Activated CD4-positive, alpha-beta T cell treated with anti-CD3 and anti-CD28 coated beads, Interleukin-2, amount 50 U/mL, for 16 hours (primary cell): ENCODE measurements at places on chromosomes 5 and 9.

- DNase-seq, result no peak
These were observed 28.7 kb downstream of the LCP2 start for GRCh38 chr5:170268884-170269283.

- DNase-seq, result no peak
These were observed 2.2 kb upstream of the ALDH1A1 start for GRCh38 chr9:72955126-72955455.

DNA sequence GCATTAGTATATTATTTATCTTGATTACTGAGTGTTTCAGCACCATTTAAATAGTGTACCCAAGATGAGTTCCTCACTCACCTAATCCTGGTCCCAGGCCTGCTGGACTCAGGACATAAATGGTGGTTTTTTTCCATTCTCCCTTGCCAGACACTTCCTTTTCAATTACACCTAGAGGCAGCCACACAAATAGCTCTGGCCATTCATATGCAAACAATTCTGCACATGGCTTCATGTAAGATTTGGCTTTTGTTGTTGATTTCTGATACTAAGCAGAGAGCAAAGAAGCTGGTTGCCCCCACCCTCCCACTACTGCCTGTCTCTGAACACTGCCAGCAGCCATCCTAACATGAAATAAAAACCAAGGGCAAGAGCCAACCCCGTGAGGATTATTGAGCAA is 180.4 kb downstream of the SEMA5A start:
- DNase-seq, result no peak

DNA sequence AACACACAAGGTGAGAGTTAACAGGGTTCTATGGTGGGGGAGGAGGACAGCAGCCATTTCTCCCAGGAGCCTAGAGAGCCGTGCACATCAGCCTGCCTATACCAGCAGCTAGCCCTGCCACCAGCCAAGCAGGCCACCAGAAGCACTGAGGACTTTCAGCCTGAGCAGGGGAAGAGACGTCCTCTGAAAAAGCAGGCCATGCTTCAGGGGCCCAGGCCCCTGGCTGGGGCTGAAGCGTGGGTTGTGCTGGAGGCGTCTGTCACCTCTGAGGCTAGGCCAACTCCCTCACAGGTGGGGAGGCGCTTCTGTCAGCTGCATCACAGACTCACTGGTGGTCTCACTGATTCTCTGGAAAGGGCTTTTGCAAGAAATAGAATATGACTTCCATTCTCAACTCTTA is 16.3 kb downstream of the FSTL4 start:
- DNase-seq, result no peak

DNA sequence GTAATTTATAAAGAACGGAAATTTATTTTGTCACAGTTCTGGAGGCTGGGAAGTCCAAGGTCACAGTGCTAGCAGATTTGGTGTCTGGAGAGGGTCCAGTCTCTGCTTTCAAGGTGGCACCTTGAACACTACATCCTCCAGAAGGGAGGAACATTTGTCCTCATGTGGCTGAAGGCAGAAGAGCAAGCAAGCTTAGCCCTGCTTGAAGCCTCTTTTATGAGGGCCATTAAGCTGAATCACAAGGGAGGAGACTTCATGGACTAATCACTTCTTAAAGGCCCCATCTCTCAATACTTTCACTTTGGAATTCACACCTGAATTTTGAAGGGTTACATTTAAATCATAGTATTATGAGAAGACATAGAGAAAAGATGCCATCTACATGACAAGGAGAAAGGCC is 215.4 kb upstream of the NFIL3 start:
- DNase-seq, result no peak

DNA sequence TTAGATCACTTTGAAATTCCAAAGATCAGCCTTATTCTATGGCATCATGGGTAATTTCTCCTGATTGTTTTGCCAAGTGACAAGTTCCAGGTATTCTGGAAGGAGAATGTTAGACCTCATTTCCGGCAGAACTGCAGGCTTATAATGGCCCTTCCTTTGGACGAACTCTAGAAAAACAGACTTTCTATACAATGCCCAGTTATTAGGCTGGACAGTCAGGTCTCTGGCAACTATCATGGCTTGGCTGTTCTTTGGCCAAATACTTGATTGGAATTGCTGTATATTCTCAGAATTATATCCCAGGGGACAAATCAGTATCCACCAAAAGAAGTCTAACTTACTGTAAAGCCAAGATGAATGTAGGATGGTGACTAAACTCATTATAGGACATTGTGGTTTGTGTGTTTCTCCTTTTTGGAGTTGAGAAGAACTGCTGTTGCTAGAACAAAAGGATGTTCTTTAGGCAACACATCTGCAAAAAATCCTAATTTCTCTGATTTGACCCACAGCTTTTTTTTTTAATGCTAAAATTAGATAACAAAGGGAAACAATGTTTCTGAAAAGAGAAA is 69.0 kb downstream of the ADAMTSL1 start:
- DNase-seq, result no peak

- DNase-seq, result no peak
These were observed 75.4 kb downstream of the NUDT12 start for GRCh38 chr5:103487218-103487617.

DNA sequence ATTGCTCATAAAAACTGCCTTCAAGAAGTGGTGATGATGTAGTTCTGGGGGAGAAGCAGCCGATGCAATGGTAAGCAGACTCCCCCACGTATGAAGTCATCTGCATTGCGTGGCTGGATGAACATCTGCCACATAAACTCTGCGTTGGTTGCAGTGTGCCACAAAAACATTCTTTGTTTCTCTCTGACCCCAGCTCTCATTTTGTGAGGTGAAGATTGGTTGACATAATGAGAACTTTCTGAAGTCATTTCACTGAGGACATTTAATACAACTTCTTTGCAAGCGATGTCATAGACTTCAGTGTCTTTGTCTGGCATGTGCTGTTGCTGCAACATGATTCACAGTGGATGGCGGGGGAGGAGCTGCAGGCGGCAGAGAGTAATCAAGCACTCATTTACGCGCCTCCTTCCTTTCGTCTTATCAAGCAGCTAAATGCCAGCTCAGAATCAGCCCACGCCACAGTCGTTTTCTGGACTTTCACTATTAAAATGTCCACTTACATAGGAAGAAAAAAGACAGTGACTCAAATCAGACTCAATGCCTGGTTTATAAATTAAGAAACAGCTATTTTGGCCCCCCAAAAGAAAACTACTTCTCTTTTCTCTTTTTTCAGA is 91.5 kb upstream of the NFIL3 start:
- peak; percentile 21 for DNase-seq

DNA sequence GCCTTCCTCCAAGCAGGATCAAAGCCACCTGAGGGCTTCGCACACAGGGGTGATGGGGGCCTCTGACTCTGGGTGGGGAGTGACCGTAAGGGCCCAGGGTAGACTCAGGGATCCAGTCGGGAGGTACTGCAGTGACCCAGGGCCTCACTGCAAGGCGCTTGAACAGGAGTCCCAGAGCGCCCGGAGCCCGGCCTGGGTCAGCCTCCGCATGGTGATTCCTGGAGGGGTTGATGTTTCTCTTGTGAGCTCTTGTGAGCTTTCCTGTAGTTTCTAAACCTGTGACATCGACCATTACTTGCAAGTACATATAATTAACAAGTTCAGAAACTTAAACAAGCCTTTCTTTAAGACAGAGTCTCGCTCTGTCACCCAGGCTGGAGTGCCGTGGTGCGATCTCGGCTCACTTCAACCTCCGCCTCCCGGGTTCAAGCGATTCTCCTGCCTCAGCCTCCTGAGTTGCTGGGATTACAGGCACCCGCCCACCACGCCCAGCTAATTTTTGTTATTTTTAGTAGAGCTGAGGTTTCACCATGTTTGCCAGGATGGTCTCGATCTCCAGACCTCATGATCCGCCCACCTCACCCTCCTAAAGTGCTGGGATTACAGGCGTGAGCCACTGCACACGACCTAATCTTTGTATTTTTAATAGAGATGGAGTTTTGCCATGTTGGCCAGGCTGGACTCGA is 19.8 kb downstream of the PTGES start:
- no peak for DNase-seq

DNA sequence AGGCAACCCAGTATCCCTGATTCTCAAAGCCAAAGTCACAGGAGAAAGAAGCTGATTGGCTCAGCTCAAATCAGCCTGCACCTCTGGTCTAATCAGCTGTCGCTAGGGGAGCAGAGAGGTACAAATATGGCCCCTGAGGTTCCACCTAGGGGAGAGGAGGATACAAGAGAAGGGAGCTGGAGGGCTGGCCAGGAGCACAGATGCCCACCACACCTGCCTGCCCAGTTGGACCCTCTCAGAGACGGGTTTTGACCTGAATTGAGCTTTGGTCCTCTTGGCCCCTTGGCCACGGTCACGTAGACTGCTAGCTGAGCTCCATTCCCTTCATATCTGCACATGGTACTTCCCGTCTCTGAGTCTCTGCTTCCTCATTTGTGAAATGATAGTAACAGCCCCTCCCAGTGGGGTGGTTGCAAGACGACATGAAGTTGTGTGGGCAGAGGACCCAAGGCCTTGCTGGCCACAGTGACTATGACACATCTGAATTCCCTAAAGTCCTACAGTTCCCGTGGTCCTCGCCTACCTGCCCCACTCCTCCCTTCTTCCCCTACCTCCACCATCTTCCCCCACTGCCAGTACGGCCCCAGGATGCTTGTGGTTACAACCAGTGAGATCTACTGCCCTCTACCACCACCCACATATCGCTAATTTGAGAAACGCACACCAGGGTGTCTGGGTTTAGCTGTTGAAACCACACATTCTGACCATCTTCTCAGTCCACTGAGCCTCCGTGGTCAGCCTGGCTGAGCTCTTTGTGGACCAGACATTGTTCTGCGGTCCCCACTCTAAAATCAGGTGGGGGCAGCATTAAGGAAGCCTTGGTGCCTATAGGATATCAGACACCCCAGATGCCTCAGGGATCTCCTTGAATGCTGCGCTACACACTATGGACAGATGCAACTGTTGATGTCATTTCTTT is 60.3 kb upstream of the NEK6 start:
- no peak for DNase-seq

GRCh38 chr9:35448496-35448895 is 41.4 kb upstream of the RUSC2 start:
- DNase-seq, result no peak

DNA sequence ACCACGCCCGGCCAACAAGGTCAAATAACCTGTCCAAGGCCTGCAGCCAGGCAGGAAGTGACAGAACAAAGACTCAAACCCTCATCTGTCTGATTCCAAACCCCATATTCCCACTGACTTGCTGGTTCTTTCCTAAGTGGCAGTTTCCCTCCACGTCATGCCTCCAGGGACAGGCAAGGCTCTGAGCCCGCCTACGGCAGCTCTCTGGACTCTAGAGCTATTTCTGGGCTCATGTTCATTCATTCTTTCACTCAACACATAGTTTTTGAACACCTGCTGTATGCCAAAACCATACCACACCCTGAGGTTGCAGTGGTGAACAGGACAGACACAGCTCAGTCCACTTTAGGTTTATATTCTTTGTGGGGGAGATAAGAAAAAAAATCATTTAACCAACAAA is 5.2 kb upstream of the FBP1 start:
- DNase-seq, result no peak

DNA sequence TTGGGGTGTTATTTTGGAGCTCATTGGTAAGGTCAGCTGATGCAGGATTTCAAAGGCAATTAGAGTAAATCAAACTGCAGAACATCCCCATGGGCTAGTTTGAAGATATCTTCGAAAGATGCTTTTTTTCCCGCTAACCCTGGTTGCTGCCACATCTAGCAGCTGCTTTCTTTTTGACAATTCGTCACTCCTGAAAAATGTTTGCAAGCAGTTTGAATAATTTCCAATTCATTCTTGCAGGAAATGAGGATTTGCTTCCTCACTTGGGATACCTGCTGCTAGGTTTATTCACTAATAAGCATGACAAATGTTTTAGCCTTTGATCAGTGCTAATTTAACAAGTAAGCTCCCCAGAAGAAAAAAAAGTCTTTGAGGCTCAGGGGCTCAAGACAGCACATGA is 649.6 kb upstream of the RORB start:
- no peak for DNase-seq

DNA sequence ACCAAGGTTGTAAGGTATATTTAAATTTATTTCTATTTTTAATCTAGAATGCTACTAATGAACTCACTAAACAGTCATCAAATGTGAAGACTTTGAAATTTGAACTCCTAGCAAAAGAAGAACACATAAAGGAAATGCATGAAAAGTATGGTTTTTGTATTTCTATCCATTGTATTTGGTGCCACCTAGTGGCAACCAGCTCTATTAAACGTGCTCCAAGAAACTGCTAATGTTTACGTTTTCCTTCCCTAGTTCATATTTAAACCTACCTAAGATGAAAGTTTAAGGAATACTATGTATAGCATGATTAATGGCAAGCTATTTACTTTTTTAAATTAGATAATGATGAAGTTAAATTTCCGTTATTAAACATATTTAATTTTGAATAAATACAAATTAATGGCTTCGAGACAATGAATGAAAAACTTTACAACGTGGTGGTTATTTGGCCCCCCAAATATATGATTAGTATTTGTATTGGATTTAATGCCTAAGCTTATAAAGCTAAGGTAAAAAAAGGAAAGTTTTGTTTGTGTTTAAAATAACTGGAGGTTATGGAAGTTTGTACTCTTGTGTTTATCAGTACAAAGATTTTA is 115.9 kb upstream of the SH3GL2 start:
- DNase-seq, result peak; percentile 20

- peak; percentile 77 for DNase-seq
These were observed 541 bp downstream of the GNPDA1 start for GRCh38 chr5:142012186-142012785.

GRCh38 chr5:120706877-120707276 is 242.8 kb downstream of the PRR16 start:
- DNase-seq, result no peak

- no peak for DNase-seq
These were observed 35.3 kb downstream of the ZDHHC11B start for GRCh38 chr5:749101-749670.

GRCh38 chr5:16889203-16889971 is 46.7 kb downstream of the MYO10 start:
- no peak for DNase-seq

- no peak for DNase-seq
These were observed 118.1 kb downstream of the CCDC171 start for GRCh38 chr9:15670894-15671293.

- no peak for DNase-seq
These were observed 17.9 kb downstream of the ANXA6 start for GRCh38 chr5:151139646-151140045.

- DNase-seq, result peak; percentile 1
These were observed 555.5 kb downstream of the CDH9 start for GRCh38 chr5:26482810-26483375.
